ENCODE measurements at places on chromosomes 1 and 21. TPM values are rescaled to one million over a fixed set of nuclear protein-coding genes. Genes with fewer than 3 reads are reported as not detected.

Gene PPM1J
- total RNA-seq = 17.5 TPM

Gene PRRX1
- not detected for total RNA-seq

Gene GCLM
- total RNA-seq = 12.8 TPM

Gene C1orf105
- total RNA-seq = not detected

Gene S100A8
- total RNA-seq = not detected

Gene FAM229A
- 4.1 TPM for total RNA-seq

Gene NOC2L
- 130 TPM for total RNA-seq

Gene XCL1
- 0.63 TPM for total RNA-seq

Gene APOBEC4
- total RNA-seq = not detected

Gene SEC16B
- total RNA-seq = 0.56 TPM

Gene OR2T33
- total RNA-seq = not detected

Gene LRIF1
- 17.3 TPM for total RNA-seq

Gene OR2T11
- total RNA-seq = not detected

Gene LAMC2
- 12.9 TPM for total RNA-seq

- no peak for DNase-seq
Observed at GRCh38 chr1:155977690-155978324, 540 bp downstream of the ARHGEF2 start.

GRCh38 chr1:47568763-47569162 lies 130.9 kb downstream of the FOXD2 start:
- DNase-seq = no peak

- no peak for DNase-seq
Observed at GRCh38 chr21:43338951-43339350, 88.0 kb downstream of the SIK1 start.

GRCh38 chr1:16371725-16372124 lies 4.7 kb downstream of the SZRD1 start:
- DNase-seq = no peak

- no peak for DNase-seq
Observed at GRCh38 chr21:45877821-45878469, 103.6 kb upstream of the COL6A1 start.

DNA sequence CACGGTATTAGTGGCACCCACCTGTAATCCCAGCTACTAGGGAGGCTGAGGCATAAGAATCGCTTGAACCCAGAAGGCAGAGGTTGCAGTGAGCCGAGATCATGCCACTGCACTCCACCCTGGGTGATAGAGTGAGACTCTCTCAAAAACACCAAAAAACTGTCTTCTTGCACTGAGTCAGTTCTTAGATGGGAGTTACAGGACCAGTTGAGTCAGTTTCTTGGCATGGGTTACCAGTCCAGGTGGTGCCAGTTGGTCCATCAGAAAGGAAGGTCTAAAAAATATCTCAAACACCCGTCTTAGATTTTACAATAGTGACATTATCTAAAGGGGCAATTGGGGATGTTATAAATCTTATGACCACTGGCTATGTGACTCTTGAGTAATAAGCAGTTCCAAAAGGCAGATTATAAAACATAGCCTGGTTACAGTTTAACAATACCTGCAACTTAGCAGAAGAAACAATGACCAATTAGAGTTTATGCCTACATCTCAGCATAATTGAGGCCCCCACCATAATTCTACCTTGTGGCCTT lies 206.9 kb upstream of the FGGY start:
- no peak for DNase-seq

- no peak for DNase-seq
Observed at GRCh38 chr1:11414926-11415538, 63.9 kb upstream of the DISP3 start.

- no peak for DNase-seq
Observed at GRCh38 chr1:64754173-64754572, 9.3 kb downstream of the RAVER2 start.

- DNase-seq = no peak
Observed at GRCh38 chr1:54548389-54549044, 489 bp downstream of the ACOT11 start.

GRCh38 chr1:9909234-9910046 lies 629 bp downstream of the CTNNBIP1 start:
- DNase-seq = no peak

DNA sequence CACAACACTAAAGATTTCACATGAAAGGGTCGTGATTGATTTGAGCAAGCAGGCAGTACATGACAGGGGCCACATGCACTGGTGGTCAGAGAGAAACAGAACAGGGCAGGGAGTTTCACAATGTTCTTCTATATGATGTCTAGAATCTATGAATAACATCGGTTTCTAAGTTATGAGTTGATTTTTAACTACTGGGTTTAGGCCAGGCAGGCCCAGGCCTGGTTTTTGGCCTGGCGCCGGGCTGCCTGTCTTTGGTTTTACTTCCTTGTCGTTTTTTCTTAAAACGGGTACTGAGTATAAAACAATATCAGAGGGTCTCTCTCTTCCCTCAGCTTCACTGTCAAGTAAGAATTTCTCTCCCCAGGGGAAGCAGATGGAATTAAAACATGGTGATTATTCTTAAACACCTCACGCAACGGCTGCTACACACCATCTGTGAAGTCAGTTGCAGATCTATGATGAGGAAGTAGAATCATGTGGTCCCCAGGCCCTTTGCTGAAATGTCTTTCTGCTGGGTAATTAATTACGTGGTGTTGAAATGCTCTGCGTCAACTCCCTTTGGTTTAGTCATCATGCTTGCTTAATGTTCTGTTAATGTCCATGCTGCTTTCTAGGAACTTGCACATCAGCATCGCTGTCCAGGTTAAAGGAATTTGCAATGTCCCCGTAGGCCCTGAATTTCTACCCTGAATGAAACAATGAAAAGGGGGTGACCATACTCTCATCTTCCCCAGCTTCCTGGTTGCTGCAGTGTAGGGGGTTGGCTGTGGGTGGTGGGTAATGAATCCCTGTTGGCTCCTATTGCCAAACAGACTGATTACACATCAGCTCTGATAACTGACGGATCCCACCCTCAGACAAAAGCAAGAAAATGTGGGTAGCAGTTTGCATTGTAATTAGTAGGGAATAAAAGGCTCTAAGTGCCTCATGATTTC lies 70.3 kb downstream of the SERINC2 start:
- DNase-seq = no peak

DNA sequence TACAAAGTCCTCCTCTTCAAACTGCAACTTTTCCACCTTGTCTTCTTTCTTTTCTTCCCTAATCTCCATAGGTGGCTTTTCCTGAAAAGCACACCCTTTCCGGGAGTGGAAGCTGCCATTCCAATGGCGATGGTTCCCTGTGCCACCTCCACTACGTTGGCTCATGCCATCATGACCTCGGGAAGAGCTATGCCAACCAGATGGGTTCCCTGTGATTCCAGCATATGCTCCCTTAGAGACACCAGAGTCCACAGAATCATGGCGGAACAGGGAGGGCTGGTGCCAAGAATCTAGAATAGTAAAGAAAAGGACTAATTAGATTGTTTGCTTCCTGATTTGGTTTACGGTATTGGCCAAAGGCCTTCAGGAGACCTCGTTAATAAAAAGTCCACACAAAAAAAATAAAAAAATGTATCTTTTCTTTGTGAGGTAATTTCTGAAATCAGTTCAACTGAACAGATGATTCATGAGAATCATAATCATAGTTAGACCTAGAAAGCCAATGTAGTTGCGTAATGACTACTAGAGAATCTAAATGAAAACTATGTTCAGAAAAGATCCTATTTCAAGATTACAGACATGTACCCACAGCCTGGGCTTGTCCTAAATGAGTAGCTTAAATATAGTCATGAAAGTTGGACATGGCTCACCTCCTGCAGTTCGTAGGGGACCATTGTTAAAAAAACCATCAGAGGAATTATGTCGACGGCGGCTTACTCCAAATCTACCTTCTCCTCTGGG lies 30.9 kb upstream of the CCDC17 start:
- no peak for DNase-seq

- no peak for DNase-seq
Observed at GRCh38 chr1:224921354-224921753, 8.1 kb upstream of the DNAH14 start.

- DNase-seq = no peak
Observed at GRCh38 chr1:75722966-75723365, 1.5 kb upstream of the ACADM start.

- no peak for DNase-seq
Observed at GRCh38 chr1:118992868-118993699, 4.9 kb upstream of the TBX15 start.

DNA sequence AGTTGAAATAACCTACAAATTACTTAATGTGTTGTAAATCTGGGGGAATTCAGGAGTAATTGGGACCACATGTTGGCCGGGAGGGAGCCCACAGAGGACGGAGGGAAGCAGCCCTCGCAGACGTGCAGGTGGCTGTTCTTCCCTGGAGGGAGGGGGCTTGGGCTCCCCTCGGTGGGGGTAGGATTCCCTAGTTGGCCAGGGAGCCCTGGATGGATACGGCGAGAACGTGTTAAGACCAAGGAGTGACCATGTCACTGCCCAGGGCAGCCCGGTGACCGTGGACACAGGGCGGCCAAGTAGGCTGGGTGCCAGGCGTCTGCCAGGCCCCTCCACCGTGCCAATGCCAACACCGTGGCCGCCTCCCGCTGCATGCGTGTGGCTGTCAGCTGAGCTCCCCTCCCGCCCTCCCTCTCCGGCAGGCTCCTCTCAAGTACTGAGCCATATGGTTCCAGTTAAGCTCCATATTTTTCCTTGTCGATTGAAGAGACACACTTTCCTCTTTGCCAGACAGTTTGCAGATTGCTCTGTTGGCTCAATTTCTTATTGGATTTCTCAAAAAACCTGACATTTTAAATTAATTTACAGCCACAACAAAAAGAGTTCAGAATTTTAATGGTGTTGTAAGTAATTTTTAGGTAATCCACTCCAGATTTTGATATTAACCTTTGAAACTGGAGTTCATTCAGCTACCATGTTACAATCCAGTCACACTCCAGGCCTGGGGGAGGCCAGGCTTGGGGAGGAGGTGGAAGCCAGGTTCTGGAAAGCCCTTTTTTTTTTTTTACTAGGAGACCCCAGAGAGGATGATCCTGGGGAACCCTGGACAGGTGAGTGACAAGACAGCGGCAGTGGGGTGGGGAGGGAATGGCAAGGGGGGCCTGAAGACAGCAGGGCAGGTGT lies 71.2 kb downstream of the CASZ1 start:
- no peak for DNase-seq

DNA sequence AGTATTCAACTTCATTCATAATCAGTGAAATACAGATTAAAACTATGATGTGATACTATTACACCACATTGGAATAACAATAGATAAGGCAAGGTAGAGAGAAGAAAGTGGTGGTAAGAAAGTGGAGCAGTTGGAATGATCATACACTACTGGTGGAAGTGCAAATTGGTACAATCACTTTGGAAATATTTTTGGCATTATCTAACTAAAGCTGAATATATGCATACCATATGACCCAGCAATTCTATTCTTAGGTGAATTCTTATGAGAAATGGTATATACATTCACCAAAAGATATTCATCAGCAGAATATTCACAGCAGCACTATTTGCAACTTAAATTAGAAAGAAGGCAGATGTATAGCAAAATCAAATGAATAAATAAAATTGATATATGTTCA lies 21.4 kb upstream of the PTPRC start:
- no peak for DNase-seq

GRCh38 chr1:206133751-206134415 lies 16.7 kb upstream of the AVPR1B start:
- no peak for DNase-seq

GRCh38 chr21:29072873-29073221 lies 601 bp downstream of the CCT8 start:
- DNase-seq = no peak

GRCh38 chr21:43645976-43646375 lies 13.3 kb downstream of the HSF2BP start:
- DNase-seq = no peak

DNA sequence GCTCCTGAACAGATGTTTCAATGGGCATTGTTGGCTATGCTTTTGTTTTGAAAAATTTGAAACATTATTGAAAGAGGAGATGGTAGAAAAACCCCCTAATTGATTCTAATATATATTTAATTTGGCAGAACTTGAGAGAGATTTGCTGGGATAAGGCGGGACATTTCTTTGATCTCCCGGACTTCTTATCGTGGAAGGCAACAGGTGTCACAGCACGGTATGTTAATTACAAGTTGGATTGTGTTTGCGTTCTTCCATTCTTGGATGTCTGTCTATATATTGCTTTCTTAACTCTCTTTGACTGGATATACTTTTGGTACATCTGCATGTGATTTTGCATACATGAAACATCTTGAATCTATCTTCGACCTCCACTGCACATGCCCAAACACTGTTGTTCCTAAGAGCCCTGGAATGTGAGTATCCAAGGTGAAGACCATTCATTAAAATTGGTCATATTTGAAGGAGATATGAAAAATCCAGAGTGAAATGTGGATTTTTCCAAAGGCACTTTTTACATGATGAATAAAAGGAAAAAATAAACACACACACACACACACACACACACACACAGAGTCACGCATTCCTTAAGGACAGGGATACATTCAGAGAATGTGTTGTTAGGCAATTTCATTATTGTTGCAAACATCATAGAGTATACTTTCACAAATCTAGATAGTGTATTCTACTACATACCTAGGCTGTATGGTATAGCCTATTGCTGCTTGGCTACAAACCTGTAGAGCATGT lies 81.9 kb downstream of the FGGY start:
- DNase-seq = no peak

- DNase-seq = no peak
Observed at GRCh38 chr21:35070436-35070835, 21.3 kb upstream of the RUNX1 start.

- no peak for DNase-seq
Observed at GRCh38 chr1:61997123-61997522, 197.5 kb upstream of the L1TD1 start.

GRCh38 chr1:228114827-228115226 lies 5.7 kb upstream of the MRPL55 start:
- no peak for DNase-seq

DNA sequence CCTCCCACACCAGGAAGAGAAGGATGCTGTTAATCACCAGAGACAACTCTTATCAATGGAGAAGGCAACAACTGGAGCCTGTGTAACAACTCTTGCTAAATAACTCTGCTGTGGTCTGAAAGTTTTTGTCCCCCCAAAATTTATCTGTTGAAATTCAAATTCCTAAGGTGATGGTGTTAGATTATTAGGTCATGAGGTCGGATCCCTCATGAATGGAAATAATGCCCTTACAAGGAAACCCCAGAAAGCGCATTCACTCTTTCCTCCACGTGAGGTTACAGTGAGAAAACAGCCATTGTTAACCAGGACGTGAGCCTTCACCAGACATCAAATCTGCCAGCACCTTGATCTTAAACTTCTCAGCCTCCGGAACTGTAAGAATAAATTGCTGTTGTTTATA lies 141.9 kb upstream of the CXADR start:
- DNase-seq = no peak

Data from H1 (cell line).